ENCODE measurements at places on chromosomes 5 and 9.

DNA sequence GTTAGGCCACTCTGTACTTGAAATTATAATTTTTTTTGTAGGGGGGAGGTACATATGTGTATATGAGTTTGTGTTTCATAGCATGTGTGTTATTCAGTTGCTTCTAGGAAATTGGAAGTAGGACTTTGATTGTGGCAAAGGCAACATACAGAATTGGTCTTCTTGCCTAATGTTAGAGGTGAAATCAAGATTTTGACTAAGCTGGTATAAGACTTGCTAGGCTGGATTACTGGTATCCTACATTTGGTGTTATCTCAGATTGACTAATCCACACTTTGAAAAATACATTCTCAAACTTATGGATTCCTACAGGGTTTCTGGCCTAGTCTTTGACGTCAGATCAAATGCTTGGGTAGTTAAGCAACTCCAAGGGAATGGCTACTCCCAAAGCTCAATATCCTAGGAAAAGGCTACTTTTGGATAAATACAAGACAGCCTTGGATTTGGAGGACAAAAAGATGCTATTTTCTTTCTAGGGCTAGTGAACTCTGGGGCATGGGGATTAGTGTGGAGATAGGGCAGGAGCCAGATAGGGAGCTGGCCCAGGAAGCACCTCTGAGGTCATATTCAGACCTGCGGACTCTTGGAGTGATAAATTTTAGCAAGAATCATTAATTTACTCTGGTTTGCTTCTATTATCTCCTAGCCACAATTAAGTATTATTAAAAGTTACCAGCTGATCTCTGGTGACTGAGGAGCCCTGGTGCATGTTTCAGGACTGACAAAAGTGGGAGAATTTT is 144.0 kb upstream of the RPS23 start:
- no peak for DNase-seq

GRCh38 chr5:9042241-9042640 is 503.6 kb downstream of the SEMA5A start:
- peak; percentile 75 for DNase-seq

DNA sequence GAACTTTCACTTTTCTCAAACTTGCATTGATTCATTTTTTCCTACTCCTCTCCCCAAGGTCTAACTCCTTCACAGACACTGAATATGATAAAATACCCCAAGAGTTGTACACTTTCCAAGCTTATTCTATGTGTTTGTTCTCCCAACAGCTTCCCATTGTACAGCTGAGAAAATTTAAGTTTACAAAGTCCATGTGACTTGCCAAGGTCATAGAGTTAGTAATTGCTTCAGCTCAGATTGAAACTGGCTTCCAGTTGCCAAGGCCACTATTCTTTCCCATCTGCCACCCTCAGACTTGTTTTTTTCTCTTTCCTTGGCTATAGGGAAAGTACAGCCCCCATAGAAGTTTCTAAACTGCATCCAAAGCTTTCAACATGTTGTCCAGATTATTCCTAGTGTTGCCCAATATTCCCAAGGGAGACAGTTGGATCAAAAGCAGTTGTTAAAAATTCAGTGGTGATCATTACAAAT is 34.8 kb downstream of the TNFSF8 start:
- DNase-seq: peak; percentile 45

DNA sequence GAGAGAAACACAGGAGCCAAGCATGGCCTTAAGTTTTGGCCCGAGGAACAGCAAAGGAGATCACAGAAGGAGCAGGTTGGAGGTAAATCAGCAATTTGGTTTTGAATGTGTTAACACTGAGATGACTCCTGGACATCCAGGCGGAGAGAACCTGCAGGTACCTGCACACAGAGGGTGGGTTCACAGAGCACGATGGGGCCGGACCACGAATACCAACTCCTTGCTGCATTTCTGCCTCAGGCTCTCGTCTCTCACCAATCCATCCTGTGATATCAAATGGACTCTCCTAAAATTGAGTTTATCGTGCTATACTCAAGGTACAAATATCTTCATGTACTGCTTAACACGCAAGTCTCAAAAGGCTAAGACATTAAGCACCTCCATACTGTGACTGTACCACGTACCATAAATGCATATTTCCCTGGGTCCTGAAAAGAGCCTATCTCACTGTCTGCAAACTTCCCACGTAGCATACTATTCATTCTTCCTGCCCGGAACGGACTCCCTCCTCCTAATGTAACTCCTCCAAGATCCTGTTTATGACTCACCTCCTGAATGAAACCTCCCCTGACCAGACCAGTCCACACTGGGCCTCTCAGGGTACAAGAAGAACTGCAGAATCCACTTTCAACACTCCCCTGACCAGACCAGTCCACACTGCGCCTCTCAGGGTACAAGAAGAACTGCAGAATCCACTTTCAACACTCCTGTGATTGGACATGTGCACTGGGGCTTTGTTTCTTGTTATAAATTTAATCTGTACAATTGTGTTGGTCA is 380.8 kb upstream of the RFX3 start:
- DNase-seq: peak; percentile 98

- no peak for DNase-seq
Observed at GRCh38 chr5:75088648-75089047, 36.3 kb upstream of the GCNT4 start.

- no peak for DNase-seq
Observed at GRCh38 chr5:7425830-7426229, 29.9 kb downstream of the ADCY2 start.

DNA sequence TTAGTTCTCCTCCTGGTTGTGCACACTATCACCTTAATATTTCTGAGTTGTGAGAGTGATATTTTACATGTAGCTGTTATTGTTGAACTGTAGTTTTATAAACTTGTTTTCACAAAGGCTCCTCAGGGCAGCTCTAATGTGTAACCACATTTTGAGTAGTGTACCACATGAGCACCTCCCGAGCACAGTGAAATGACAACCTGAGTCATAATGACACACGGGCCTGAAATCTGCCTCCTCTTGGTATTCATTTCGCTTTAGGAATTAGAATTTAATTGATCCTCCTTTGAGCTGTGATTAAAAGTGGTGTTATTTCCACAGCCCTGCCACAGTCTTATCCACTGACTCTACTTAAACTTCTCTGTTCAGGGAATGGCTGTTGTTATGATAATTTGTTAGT is 7.9 kb downstream of the MTRR start:
- peak; percentile 71 for DNase-seq

DNA sequence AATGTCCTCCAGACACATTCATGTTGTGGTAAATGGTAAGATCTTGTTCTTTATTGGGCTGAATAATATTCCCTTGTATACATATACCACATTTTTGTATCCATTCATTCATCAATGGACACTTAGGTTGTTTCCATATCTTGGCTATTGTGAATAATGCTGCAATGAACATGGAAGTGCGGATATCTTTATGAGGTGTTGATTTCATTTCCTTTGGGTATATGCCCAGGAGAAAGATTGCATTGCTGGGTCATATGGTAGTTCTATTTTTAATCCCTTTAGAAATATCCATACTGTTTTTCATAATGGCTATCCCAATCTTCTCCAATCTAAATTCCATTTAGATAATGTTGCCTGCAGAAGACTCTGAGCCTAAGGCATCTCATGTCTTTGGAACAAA is 78.0 kb upstream of the TNC start:
- no peak for DNase-seq

- no peak for DNase-seq
Observed at GRCh38 chr5:175854231-175855040, 16.9 kb upstream of the CPLX2 start.

DNA sequence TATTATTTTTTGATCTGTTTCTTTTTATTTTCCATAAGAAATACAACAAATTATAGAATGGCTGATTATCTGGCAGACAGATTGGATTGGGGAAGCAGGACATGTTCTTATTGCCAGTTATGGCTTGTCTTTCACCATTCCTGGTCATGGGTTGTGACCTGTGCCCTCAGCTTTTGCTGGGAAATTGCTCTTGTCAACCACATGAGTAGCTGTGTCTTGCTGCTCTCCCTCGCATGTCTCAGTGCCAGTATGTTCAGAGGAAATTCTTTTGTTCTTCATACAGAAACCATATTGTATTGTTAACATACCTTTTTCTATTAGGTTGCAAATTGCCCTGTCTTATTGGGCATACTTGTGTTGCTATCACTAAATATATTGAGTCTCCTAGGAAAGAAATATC is 344.1 kb downstream of the OSTF1 start:
- no peak for DNase-seq

DNA sequence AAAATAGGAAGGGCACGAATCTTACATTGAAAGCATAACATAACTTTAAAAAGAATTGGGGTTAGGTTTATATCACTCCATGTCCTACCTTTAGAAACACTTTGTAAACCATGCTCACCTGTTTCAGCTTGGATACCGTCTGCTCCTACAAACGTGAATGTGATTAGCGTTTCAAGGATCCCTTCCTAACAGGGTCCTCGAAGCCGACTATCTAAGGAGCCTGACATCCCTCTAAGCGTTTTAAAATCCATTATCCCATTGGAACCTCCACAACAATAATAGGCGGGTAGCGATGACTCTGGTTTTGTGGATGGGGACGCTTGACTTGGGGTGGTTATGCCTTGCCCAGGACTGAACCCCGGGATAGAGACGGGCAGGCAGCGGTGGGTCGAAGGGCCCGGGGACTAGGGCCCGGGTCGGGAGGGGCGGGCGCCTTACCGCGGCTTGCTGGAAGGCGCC is 937 bp downstream of the SVEP1 start:
- no peak for DNase-seq

- no peak for DNase-seq
Observed at GRCh38 chr5:133602835-133603380, 9.4 kb downstream of the FSTL4 start.

- DNase-seq: no peak
Observed at GRCh38 chr9:8224381-8224801, 424.8 kb upstream of the DMAC1 start.

DNA sequence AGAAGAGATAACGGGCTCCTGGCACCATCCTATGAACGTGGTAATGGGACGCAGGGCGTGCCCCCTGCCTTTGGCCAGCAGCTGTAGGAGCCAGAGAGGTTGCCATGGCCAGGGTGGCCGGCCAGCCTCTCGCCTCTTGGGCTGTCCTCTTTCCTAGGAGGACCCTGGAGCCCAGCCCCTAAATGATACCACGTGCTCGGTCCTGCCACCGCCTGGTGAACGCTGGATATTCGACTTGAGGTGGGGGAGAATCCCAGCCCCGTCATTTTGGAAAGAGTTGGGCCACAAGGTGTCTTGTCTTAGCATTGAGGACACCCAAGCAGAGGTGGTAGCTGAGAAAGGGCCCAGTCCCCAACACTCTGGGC is 391 bp upstream of the NRG2 start:
- DNase-seq: no peak

DNA sequence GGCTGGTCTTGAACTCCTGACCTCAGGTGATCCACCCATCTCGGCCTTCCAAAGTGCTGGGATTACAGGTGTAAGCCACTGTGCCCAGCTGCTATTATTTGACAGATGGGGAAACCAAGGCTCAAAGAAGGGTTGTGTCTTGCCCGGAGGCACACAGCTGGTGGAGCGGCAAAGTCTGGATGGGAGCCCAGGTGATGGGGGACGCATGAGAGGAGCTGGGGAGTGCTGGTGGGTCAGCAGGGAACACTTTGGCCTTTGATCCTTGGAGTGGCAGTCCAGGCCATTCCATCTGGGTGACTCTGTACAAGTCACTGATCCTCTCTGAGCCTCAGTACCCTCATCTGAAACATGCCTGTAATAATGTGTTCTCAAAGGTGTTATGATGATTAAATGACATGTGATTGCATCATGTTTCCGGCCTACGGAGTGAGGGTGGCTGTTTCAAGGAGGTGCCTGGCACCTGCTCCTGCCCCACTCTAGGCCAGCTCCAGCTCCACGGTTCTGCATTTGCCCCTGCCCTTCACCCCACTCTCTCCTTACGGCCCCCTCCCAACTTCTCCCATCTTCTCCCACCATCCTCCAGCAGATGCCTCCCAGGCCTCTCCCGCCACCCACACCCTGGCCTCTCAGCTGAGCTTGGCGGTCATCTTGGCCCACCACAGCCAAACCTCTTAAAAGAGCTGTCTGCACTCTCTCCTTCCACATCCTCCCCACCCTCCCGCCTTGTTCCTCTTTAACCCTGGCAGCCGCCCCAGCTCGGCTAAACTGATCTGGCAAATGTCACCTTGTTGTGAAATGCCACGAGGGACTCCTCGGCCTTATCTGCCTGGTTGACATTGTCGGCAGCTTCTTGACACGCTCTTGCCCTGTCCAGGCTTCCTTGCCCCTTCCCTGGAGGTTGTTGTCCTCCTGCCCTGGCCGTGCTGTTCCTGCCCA is 5.5 kb upstream of the DBN1 start:
- peak; percentile 74 for DNase-seq

- DNase-seq: no peak
Observed at GRCh38 chr9:17631396-17631795, 52.5 kb downstream of the SH3GL2 start.

- no peak for DNase-seq
Observed at GRCh38 chr9:117249799-117250198, 165.1 kb downstream of the ASTN2 start.
